ENCODE measurements at places on chromosomes 7 and 10.

GRCh38 chr10:92240289-92241157 lies 50.4 kb downstream of the CPEB3 start:
- DNase-seq, result no peak

GRCh38 chr7:95578299-95578855 lies 17.9 kb downstream of the PDK4 start:
- no peak for DNase-seq

DNA sequence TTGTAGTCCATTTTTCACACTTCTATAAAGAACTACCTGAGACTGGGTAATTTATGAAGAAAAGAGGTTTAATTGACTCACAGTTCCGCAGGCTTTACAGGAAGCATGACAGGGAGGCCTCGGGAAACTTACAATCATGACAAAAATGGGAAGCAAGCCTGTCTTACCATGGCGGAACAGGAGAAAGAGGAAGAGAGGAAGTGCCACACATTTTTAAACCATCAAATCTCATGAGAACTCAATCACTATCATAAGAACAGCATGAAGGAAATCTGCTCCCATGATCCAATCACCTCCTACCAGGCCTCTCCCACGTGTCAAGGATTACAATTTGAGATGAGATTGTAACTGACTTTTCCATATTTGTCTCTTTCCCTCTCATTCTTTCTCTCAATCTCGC lies 9.3 kb upstream of the PNPLA8 start:
- no peak for DNase-seq

- DNase-seq, result no peak
Observed at GRCh38 chr7:35252612-35253459, 1.1 kb downstream of the TBX20 start.

DNA sequence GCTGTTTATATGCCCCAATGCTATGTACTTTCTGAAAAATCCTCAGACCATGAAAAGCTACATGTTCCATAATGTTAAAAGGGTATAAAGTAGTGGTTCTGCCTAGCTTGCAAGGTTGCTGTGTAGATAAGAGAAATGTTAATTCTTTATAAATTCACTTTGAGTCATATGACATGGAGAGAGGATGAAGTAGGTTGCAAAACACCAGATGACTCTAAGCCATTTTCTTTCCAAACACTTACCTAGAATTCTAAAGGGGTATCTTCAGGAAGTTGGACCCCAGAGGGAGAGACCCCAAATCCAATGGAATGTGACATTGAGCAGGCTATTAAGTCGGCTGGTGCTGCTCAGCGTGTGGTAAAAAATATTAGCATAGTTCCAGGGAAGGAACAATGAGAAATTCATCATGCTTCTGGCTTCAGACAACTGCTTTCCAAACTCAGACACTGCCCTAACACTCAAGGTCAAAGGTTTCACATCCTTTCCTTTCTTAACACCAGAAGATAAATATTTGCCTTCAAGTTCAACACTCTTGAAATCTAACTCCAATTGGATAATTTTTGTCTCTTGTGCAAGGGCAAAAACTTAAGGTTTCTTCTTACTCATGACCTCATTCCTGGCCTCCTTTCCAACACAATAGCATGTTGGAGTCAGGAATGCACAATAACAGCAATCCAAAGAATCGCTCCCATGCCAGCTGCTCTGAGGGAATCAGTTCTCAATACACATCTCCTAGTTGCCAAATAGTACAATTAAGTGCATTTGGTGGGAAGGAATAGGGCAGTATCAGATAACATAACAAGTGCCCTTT lies 100.7 kb upstream of the AFAP1L2 start:
- DNase-seq, result no peak

GRCh38 chr7:94261067-94261466 lies 133.6 kb upstream of the COL1A2 start:
- no peak for DNase-seq

- no peak for DNase-seq
Observed at GRCh38 chr7:137755427-137755826, 91.3 kb downstream of the DGKI start.

DNA sequence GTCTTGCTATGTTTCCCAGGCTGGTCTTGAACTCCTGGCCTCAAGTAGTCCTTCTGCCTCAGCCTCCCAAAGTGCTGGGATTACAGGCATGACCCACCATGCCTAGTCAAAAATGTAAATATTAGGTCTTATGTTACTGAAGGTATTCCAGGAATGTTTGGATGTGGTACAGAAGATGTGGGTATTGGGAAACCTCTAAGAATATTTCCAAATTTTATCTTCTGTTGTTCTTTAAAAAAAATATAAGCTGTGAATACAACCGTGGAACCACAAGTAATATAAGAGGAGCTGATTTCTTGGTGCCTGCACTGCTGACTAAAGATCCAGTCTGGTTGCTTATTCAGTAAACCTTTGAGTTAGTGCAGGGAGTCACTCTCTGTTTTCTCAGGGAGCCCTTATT lies 178.3 kb downstream of the AUTS2 start:
- no peak for DNase-seq

DNA sequence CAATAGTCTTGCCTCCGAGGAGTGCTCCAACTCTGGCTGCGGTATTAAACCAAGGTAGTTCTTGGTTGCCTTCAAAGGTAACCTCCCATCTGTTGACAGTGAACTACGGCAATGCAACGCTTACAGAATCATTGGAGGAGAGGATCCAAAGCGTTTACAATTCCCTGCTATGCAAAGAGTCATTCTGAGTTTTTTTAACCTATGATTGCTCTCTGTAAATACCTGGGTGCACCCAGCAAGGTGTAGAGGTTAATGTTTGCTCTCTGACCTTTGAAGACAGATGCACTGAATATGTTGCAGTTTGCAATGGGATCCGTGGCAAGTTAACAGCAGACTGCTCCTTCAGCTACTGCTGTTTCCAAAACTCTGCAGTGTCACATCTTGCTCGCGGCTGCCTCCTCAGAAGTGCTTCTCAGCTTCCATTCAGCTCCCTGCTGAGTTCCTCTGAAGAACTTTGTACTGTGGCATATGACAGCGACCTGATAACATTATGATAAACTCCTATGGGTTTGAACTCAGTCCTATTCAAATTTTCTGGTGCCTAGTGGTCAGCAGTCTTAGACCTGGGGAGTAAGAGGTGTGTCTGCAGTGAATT lies 29.0 kb downstream of the KIAA1217 start:
- DNase-seq, result no peak

- DNase-seq, result no peak
Observed at GRCh38 chr10:6408799-6409198, 171.3 kb downstream of the PRKCQ start.

DNA sequence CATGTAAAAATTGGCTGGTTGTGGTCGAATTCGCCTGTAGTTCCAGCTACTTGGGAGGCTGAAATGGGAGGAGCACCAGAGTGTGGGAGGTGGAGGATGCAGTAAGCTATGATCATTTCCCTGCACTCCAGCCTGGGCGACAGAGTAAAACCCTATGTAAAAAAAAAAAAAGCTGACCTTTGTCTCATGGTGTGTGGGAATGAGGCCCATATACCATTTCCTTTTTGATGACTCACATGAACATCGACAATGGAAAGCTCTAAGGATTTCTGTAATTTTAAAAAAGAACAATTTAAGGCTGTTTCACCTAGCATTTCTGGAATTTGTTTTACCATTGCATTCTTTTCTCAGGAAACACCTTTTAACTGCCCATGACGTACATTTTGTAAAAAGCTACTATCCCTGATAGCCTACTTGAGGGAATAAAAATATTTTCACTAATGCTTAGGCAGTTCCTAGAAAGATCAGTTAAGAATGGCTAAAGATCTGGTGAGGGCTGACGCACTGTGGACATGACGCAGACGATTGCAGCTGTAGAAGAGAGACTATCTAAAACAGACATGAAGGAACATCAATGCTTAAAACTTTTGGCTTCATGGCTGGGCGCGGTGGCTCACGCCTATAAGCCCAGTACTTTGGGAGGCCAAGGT lies 400.6 kb upstream of the IGFBP3 start:
- no peak for DNase-seq

- no peak for DNase-seq
Observed at GRCh38 chr7:92880212-92881090, 44.1 kb upstream of the CDK6 start.

GRCh38 chr10:119713744-119714483 lies 11.9 kb upstream of the INPP5F start:
- no peak for DNase-seq

- no peak for DNase-seq
Observed at GRCh38 chr10:43076311-43076875, 476 bp upstream of the RET start.

GRCh38 chr10:89029785-89030437 lies 39.3 kb downstream of the FAS start:
- peak; percentile 40 for DNase-seq

DNA sequence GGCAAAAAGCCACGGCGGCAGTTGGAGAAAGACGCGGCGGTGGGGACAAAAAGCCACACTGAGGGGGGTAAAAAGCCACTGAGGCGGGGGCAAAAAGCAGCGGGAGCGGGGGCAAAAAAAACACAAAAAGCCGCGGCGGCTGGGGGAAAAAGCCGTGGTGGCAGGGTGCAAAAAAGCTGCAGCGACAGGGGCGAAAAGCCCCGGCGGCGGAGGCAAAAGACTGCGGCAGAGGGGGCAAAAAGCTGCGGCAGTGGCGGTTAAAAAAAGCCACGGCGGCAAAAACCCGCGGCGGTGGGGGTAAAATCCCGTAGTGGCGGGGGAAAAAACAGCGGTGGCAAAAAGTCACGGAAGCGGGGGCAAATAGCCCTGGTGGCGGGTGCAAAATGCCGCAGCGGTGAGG lies 527.3 kb downstream of the ZNF33B start:
- no peak for DNase-seq

DNA sequence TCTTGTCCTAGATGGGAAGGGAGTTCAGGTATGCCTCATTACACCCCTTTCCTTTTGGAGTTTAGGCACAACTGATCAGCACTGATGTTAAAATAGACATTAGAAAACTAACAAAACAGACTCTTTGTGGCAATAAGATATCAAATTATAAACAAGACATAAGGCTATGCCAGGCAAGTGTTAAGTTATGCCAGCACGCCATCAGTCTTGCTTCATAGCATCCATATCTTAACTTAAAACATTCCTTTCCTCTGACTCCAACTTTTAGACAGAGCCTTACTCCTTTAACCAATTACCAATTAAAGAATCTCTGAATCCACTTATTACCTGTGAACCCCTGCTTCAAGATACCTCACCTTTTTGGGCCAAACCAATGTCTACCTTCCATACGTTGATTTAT lies 126.2 kb upstream of the ETV1 start:
- DNase-seq, result no peak
